Right lobe of liver (tissue), 6 donors: ENCODE measurements at places on chromosomes 11 and 22. TPM values are rescaled to one million over a fixed set of nuclear protein-coding genes. Genes with fewer than 3 reads are reported as not detected.
A peak's percentile ranks its signal among the peaks of the same experiment; 100 is the strongest.

The POTEH gene
- not detected for total RNA-seq

The TRIM48 gene
- total RNA-seq, result not detected

- H3K4me1 ChIP-seq, result no peaks in the 10 kb centered on the region
- DNase-seq, result peak; percentile 42
- H3K27me3 ChIP-seq, result no peaks in the 10 kb centered on the region
- peaks cover 14% of the 10 kb centered on the region for H3K36me3 ChIP-seq
- no peak overlapping the region for H3K4me3 ChIP-seq
Observed at GRCh38 chr22:50729391-50730012, 8.5 kb upstream of the ACR start.

The HPX gene
- total RNA-seq, result 5,245 TPM
